ENCODE measurements at places on chromosomes 13 and 19.

DNA sequence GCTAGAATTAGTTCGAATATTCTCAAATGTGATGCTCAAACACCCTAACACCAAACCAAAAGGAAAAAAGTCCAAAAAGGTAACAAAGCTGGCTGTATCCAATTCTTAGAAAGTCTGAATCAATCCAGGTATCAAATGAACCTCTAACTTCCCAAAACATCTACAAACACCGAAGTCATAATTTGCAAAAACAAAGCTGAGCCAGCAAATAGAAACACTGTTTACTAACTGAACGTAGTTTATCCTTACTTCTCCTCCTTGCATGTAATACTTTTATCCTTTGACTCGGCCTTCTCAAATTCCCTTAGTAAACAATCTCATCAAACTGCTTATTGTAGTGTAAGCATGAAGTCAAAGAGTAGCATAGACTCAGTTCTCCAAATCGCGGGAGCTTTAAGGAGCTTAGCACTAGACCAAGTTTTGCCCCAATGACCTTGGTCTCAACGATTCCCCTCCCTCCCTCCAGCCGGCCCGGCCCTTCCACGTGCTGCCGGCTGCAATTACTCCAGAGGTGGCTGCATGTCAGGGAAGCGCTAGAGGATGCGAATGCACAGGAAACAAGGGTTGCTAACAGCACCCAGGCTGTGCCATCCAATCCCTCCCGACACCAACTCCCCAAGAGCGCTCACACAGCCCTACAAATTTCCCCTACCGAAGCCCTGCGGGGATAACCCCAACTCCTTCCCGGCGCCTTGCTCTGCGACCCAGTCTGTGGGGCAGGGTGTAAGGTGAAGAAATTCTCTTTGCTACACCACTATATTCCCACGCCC, 693 bp downstream of the XPO4 start:
- peak; percentile 7 for DNase-seq

GRCh38 chr13:101474419-101474957, 22.0 kb downstream of the ITGBL1 start:
- no peak for DNase-seq

DNA sequence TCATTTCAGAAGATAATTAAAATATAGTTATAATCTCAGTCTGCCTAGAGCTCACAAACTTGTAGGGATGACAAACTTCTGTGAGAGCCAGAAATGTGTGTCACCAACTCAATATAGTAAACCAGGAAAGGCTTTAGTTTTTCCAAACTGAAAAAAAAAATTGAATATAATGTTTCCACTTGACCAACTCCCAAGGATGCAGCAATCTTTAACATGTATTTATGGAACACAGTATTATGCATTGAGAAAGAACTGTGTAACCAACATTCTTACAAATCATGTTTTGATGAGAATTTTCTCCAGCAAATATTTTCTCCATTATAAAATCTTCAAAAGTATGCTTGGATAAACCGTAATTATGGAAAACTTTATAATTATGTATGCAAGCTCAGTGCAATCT, 50.1 kb upstream of the KLF12 start:
- DNase-seq, result no peak

- DNase-seq, result no peak
Observed at GRCh38 chr19:17944301-17944700, 11.5 kb downstream of the CCDC124 start.

DNA sequence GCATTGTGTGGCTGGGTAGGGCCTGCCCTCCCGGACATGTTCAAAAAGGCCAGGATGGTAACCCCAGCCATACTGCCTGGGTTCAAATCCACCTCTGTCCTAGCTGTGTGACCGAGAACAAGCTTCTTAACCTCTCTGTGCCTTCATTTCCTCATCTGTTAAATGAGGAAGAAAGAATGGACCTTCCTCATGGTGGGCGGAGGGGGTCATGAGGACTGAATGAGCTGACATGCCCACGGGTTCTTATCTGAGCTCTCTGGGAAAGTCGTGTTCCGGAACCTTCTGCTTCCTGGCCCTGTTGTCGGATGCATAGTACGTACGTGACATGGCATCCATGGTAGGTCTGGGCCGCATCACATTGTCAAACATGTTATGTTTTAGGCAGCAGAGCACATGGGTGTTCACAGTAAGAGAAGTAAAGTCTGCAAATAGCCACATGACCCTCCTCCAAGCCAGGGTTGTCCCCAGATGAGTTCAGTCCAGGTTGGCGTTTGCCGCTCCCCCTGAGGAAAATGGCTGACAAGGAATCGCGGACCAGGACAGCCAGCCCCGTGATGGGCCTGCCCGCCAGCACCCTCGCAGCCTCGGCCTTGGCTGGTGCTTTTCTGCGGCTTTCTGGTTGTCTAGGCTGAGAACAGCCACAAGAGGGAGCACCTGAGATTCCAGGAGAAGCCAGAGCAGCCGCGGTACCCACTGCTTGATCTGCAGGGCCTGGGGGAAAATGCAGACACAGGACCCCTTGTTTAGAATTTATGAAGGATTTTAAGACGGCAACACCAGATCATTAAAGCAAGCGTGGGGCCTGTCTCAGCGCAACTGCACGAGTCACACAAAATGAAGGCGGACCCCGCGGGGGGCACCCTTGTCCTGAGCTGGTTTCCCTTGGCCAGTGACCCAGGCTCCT, 2.4 kb upstream of the NTN5 start:
- DNase-seq, result peak; percentile 68

DNA sequence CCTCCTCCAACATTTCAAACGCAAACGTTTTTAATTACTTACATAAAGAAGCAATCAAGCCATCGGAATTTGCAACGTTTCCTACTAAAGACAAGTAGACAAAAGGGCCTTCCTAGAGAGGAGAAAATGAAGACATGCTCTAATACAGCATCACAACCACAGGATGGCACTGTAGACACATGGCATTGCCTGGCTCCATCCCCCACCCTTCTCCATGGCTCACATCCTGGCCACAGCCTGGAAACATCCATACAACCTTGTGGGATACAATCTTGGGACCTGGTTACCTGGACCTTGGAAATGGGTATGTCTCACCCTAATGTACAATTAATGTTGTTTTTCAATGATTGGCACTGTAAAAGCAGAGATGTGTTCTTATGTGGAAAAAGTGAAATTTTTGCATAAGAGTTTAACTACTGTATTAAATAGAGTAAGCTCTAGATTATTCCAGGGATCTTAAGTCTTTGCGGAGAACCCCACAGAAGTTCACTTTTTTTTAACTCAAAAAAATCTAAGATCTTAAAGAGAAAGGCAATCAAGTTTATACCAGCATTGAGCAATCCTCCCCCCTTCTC, 21.5 kb downstream of the EBPL start:
- DNase-seq, result no peak

- DNase-seq, result no peak
Observed at GRCh38 chr13:30924721-30925120, 7.7 kb upstream of the TEX26 start.

GRCh38 chr13:73329355-73329754, 270.6 kb downstream of the KLF5 start:
- DNase-seq, result no peak

DNA sequence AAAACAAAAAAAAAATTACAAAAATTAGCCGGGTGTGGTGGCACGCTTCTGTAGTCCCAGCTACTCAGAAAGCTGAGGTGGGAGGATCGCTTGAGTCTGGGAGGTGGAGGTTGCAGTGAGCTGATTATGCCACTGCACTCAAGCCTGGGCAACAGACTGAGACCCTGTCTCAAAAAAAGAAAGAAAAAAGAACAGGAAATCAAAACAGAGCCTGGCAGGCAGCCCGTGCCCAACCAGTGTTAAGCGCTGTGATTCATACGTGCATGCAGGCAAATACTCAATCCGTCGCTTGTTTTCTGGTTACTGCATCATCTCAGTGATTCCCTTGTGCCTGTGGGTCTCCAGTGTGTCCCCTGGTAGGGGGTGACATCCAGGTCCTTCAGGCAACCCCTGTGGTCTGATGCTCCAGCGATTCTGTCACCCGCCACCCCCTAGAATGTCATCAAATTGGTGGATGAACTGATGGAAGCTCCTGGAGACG, 18.1 kb downstream of the DDX39A start:
- no peak for DNase-seq

DNA sequence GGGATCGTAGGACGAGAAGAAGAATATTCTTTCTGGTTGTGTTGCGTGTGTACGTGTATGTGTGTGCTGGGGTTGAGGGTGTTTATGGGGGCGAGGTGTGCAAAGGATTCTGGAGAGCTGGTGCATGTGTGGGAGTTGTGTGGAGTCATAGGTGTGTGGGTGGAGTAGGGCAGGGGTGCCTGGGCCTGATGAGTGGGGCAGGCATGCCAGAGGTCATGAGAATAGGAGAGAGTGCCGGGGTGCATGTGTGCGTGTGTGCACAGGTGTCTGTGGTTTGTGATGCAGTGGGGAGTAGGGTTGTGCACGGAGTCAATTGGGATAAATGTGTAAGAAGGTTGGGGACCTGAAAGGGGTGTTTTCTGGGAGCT, 649 bp downstream of the TMEM91 start:
- no peak for DNase-seq

GRCh38 chr13:50942630-50943311, 33.2 kb downstream of the RNASEH2B start:
- no peak for DNase-seq

- no peak for DNase-seq
Observed at GRCh38 chr19:19429361-19429760, 23.9 kb downstream of the GATAD2A start.

GRCh38 chr13:95155093-95155492, 146.2 kb downstream of the ABCC4 start:
- DNase-seq, result no peak

- DNase-seq, result peak; percentile 100
Observed at GRCh38 chr19:35775298-35776101, at the start of gene ARHGAP33. Gene ARHGAP33, plus strand, starts transcription at chr19:35775564. Its CDS starts 95 bp downstream, at chr19:35775659.
